Fibroblast of pulmonary artery (primary cell): ENCODE measurements at places on chromosomes 6 and 20.

- DNase-seq: peak; percentile 90
These were observed 31.9 kb upstream of the TXLNB start for GRCh38 chr6:139323511-139324300.

- peak; percentile 39 for DNase-seq
These were observed 56.4 kb upstream of the DUSP22 start for GRCh38 chr6:235763-236360.

DNA sequence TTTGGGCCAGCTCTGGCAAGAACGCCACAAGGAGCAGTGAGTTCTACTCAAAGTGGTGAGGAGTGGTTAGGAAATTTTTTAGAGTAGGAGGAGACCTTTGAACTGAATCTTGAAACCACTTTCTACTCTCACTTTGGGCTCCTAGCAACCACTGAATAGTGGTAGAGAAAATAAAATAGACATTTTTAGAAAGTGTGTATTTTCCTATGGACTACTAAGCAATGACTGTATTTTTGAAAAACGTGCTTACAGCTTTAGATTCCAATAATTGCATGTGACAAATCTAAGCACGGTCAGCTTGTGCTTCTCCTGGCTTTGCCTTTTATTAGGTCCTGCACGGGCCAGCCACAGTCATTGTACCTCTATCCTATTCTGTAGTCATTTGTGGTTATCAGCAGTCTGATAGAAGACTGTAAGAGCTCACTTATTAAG lies 8.7 kb upstream of the IFNGR1 start:
- DNase-seq: no peak

DNA sequence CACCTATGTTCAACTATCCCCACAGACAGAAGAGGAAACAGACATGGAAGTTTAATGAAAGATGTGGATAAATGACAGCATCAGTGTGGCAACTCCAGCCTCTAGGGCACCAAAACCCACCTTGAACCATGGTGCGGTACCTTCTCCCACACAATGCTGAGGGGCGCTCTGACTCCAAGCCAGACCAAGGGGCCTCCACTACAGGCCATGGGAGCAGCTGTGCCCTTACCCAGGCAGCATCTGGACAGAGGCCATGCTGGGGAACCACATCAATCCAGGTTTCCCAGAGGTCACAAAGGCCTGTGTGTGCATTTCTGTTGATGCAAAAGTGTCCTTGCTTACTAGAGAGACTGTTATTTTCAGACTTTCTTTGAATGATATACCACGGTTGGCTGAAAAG lies 4.1 kb downstream of the PRR18 start:
- no peak for DNase-seq

- DNase-seq: no peak
These were observed 545.6 kb downstream of the PKHD1 start for GRCh38 chr6:51541847-51542246.

- no peak for DNase-seq
These were observed 23.1 kb downstream of the ALDH5A1 start for GRCh38 chr6:24517659-24518543.

DNA sequence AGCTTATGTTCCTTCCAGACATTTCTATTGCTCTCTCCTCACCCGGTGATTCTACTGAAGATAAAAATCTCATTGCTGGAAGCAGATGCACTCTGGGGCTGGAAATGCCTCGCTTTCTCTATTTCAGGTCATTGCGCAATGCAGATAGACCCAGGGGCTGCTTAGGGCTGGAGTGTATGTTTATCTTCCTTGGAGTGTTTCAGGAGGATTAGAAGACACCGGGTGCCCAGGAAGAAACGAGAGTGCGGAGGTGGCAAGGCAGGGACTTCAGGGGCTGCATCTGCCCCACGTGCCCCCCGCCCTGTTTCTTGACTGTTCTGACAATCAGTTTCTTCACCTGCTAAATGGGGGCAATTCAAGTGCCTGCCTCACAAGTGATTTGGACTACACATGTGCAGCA lies 45.6 kb upstream of the IYD start:
- no peak for DNase-seq

- no peak for DNase-seq
These were observed 38.0 kb downstream of the KIF16B start for GRCh38 chr20:16535277-16535676.

GRCh38 chr6:113329942-113330635 lies 527.1 kb upstream of the MARCKS start:
- no peak for DNase-seq

DNA sequence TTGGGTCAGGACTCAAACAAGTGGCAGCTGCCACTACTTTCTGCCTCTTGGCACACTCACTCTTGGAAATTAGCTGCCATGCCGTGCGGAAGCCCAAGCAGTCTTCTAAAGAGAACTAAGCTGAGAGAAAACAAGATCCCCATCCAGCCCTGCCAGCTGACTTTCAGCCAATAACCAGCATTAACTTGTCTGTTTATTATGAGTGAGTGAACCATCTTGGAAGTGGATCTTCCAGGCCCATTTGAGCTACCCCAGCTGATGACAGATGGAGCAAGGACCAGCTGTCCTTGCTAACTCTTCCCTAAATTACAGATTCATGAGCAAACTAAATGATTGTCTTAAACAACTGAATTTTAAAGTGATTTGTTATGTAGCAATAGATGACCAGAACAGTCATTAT lies 73.9 kb upstream of the RBM24 start:
- no peak for DNase-seq

DNA sequence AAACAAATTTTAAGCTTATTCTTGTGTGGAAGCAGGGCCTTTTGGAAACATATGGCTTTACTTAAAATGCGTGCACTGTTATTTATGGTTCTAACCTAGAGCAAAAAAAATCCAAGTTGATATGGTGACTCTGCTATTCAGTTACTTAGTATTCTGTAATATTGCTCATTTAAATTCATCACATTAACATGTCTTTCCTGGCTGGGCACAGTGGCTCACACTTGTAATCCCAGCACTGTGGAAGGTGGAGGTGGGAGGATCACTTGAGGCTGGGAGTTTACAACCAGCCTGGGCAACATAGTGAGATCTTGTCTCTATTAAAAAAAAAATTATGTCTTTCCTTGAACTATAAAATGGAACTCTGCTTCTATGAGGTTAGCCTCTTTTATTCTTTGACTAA lies 57.8 kb upstream of the SDHAF4 start:
- no peak for DNase-seq

GRCh38 chr6:91678679-91679446 lies 1092.0 kb upstream of the MAP3K7 start:
- no peak for DNase-seq

GRCh38 chr6:167937948-167938911 lies 59.2 kb upstream of the KIF25 start:
- DNase-seq: no peak

DNA sequence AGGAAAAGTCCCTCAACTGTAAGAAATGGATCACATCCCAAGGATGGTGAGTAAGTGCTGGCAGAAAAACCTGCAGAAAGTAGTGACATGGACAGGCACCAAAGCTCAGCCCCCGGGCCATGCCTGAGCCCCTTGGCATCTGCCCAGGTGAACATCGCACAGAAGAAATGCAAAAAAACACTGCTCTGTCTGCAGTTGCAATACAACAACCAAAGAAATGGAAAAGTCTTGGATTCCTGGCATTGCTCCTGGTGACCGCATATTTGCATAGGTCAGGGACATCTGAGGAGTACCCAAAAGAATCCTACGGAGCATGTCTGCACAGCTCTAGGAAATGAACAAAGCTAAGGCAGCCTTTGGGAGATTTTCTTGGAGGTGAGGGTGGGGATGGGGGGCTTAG lies 63.1 kb upstream of the PTPRT start:
- no peak for DNase-seq

DNA sequence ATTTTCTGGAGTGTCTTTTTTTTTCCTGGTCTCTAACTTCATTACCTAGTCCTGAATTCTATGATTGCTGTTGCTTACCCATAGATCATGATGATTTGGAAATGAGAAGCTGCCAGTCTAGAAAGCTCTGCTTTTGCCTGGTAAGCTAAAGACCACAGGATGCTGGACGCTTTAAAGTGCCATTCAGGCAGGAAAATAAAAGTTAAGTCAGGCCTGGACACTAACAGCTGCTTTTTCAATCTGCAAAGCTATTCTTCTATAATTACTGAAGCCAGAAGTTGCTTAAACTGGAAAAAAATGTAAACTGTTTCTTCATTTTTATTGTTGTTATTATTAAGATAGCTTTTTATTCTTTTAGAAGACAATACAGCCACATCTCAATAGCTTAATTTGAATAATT lies 129.8 kb upstream of the SPACA1 start:
- DNase-seq: no peak

- DNase-seq: no peak
These were observed 299.1 kb upstream of the PRDM1 start for GRCh38 chr6:105786890-105787655.

DNA sequence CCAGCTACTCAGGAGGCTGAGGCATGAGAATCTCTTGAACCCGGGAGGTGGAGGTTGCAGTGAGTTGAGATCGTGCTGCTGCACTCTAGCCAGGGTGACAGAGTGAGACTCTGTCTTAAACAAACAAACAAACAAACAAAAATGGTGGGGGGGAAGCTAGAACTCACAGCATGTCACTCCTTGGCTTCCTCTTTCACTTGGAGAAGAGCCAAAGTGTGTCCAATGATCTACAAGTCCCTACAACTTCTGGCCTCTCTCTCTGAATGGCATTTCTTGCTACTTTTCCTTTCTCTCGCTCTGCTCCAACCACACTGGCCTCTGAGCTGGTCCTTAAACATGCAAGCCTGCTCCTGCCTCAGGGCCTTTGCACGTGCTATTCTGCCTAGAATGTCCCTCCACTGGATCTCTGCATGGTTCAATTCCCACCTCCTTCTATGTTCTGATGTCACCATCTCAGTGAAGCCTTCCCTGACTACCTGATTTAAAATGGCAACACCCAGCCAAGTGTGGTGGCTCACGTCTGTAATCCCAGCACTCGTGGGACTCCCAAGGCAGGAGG lies 8.1 kb downstream of the TLDC2 start:
- DNase-seq: no peak
